ENCODE measurements at places on chromosomes 1 and 21.
A peak's percentile ranks its signal among the peaks of the same experiment; 100 is the strongest.

DNA sequence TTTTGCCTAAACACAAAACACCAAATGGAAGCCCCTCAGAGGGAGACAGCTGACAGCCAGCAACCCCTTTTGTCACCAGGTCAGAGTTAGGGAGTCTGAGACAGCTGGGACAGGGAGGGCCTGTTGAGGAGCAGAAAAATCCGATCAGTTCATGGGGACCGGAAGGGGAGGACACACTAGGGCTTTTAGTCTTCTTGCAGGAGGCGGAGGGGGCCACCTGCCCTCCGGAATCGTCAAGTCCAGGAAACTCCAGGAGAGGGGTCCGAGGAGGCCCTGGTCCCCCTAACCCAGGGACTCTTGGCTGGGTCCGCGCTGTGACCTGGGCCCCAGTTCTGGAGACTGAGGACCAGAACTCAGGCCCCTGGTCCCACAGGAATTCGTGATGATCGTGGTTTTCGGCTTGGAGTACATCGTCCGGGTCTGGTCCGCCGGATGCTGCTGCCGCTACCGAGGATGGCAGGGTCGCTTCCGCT is 34.2 kb downstream of the KCNQ4 start:
- peaks cover 51% of the 10 kb centered on the region for H3K27me3 ChIP-seq
- no peak overlapping the region for H3K27ac ChIP-seq
- no peaks in the 10 kb centered on the region for H3K4me1 ChIP-seq
- no peaks in the 10 kb centered on the region for H3K36me3 ChIP-seq
- H3K4me3 ChIP-seq: 0 out of 2 replicates have a peak overlapping the region, but pooled peaks have one; percentile 39
- DNase-seq: no peak

- no peak overlapping the region for H3K4me3 ChIP-seq
- peaks cover 16% of the 10 kb centered on the region for H3K4me1 ChIP-seq
These were observed 111.4 kb downstream of the TBX19 start for GRCh38 chr1:168391851-168392681.

DNA sequence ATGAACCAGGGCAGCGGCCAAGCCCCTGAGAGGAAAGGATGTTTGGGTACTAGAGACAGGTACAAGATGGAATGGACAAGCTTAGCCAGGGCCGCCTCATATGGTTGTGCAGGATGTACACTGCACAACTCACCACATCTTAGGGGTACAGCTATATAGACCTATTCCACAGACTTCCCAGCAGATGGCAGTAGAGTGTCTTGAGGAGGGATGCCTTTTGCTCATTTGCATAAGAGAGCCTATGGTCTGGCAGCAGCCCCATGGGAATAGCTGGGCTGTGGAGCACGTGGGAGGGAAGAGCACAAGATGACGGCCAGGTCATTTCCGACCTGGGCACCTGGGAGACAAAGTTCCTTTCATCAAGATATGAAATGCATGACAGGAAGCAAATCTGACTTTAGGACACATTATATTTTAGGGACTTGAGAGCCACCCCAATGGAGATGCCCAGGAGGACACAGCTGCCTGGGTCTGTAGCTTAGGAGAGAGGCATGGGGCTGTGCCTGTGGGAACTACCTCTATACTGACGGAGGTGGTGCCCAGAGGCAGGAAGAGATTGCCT is 215.5 kb downstream of the KCNJ6 start:
- no peak overlapping the region for H3K4me3 ChIP-seq
- peaks cover 15% of the 10 kb centered on the region for H3K27me3 ChIP-seq
- H3K27ac ChIP-seq: no peak overlapping the region
- no peaks in the 10 kb centered on the region for H3K4me1 ChIP-seq
- peak; percentile 75 for DNase-seq

DNA sequence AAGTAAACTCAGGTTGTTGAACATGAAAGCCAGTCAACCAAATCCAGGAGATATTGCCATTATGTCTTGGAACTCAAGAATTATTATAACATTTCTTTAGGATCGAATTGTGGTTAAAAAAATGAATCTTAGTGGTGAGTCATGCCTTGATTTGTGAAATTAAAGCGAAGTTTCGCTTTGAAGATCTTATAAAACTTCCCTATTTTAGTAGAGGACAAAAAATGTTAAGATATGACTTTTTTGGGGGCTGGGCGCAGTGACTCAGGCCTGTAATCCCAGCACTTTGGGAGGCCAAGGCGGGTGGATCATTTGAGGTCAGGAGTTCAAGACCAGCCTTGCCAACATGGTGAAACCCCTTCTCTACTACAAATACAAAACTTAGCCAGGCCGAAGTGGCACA is 39.5 kb upstream of the PTBP2 start:
- H3K4me1 ChIP-seq: no peaks in the 10 kb centered on the region
- DNase-seq: no peak
- H3K4me3 ChIP-seq: no peak overlapping the region
- peaks cover 2% of the 10 kb centered on the region for H3K27me3 ChIP-seq

DNA sequence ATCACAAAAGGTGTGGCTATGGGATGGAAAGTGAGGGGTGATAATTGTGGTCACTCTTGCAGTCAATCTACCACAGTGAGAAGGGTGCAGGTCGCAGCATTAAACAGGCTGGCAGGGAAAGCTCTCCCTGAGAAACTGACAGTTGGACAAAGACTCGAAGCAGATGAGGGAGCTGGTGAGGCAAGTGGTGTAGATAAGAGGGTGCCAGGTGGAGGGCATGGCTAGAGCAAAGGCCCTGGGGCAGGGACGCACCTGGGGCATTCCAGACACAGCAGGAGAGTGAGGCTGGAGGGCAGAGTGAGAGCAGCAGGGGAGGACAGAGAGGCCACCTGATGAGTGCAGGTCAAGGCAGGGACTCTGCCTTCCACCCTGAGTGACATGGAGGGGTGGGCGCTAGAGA is 264.8 kb downstream of the PRDM2 start:
- H3K4me3 ChIP-seq: no peak overlapping the region
- no peak overlapping the region for H3K27ac ChIP-seq
- no peaks in the 10 kb centered on the region for H3K36me3 ChIP-seq
- no peaks in the 10 kb centered on the region for H3K4me1 ChIP-seq
- no peaks in the 10 kb centered on the region for H3K27me3 ChIP-seq

DNA sequence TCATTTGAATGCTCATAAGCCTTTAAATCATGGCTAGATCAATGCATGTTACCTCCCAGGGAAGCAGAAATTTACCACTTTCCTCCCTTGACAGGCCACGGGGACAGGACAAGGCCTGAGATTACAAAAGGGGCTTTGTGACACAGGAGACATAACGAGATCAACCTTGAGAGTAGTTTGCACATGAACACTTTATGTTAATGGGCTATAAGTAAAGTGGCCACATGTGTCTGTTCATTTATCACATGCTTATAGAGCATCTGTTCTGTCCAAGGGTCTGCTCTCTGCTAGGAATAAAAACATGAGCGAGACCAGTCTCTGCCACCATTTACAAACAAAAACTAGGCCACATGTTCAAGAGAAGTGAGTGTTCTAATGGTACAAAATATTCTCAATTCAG is 144.1 kb upstream of the C8B start:
- no peak overlapping the region for H3K27ac ChIP-seq
- DNase-seq: no peak
- no peaks in the 10 kb centered on the region for H3K4me1 ChIP-seq

GRCh38 chr1:92016720-92017316 is 13.0 kb upstream of the EPHX4 start:
- H3K4me3 ChIP-seq: no peak overlapping the region
- no peaks in the 10 kb centered on the region for H3K36me3 ChIP-seq
- no peak overlapping the region for H3K27ac ChIP-seq
- H3K27me3 ChIP-seq: peaks cover 3% of the 10 kb centered on the region
- no peaks in the 10 kb centered on the region for H3K4me1 ChIP-seq
- no peak for DNase-seq

GRCh38 chr1:200233393-200233792 is 176.4 kb downstream of the ZNF281 start:
- H3K4me3 ChIP-seq: peak overlapping the region; percentile 38
- no peaks in the 10 kb centered on the region for H3K27me3 ChIP-seq
- peaks cover 11% of the 10 kb centered on the region for H3K36me3 ChIP-seq
- peak overlapping the region; percentile 70 for H3K27ac ChIP-seq
- DNase-seq: peak; percentile 68
- peaks cover 83% of the 10 kb centered on the region for H3K4me1 ChIP-seq

- DNase-seq: no peak
- H3K27ac ChIP-seq: no peak overlapping the region
- no peaks in the 10 kb centered on the region for H3K36me3 ChIP-seq
- H3K27me3 ChIP-seq: no peaks in the 10 kb centered on the region
These were observed 212.6 kb upstream of the POGK start for GRCh38 chr1:166626711-166627110.

DNA sequence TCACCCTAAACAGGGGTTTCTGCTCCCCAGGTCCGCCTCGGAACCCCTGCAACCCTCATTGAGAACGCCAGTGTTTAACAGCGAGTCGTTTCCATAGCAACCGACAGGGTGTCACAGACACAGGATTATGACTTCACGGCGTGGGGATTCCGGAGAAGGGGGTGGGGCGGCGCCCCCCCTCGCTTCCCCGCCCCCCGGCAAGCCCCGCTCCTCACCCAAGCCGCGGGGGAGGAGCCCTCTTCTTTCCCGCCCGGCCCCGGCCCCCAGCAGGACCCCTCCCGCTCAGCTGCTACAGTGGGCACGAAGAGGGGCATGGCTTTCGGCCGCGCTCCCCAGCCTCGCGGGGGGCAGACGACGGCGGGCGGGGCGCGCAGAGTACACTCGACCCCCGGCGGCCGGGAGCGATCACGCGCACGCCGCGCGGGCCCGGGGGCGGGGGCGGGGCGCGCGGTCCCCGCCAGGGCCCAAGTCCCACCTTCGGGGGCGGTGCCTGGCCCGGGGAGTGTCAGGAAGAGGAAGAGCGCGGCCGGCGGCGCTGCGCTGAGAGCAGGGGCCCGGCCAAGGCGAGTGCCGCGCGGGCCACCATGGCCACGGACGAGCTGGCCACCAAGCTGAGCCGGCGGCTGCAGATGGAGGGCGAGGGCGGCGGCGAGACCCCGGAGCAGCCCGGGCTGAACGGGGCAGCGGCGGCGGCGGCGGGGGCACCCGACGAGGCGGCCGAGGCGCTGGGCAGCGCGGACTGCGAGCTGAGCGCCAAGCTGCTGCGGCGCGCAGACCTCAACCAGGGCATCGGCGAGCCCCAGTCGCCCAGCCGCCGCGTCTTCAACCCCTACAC is at the start of gene EFHD2:
Gene EFHD2, plus strand, starts transcription at position 501 of the 835 bp plus-strand sequence. Its CDS starts 84 bp downstream, at position 585.
- peak; percentile 77 for DNase-seq
- H3K4me3 ChIP-seq: peak within 1 kb of the TSS; percentile 90
- peaks cover 2% of the 10 kb centered on the region for H3K27me3 ChIP-seq
- peaks cover 6% of the 10 kb centered on the region for H3K36me3 ChIP-seq

DNA sequence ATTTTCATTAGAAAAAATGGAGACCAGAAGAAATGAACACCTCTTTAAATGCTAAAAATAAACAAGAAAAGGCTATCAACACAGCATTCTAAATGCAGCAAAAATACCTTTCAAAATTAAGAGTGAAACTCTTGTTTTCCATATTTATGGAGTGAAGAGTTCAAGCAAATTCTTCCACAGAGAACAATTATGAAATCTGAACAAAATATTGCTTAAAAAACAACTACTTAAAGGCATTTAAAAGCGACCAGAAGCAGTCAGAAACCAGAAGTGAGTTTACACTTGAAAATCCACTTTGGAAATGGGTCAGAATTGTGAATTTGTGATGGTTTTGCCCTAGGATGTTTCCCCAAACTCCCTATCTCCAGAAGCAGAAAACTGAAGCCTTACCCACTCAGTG is 60.9 kb upstream of the KCNH1 start:
- H3K27me3 ChIP-seq: peaks cover 4% of the 10 kb centered on the region
- H3K27ac ChIP-seq: no peak overlapping the region

- H3K4me3 ChIP-seq: no peak overlapping the region
- no peak overlapping the region for H3K27ac ChIP-seq
- peaks cover 21% of the 10 kb centered on the region for H3K36me3 ChIP-seq
These were observed 37.9 kb downstream of the SDC3 start for GRCh38 chr1:30870656-30871055.

DNA sequence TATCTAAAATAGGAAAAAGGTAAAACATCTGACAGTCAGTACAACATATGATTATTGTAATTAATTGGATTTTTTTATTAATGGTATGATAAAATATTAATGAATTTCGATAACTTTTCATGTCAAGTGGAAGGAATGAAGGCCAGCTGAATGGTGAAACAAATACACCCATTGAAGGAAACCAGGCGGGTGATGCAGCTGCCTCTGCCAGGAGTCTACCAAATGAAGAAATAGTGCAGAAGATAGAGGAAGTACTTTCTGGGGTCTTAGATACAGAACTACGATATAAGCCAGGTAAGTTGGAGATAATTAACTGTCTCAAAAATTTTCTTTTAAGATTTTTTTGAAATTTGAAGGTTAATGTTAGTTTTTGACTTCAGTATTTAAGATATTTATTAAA is 3.2 kb downstream of the SON start:
- H3K36me3 ChIP-seq: peaks cover 38% of the 10 kb centered on the region
- peaks cover 16% of the 10 kb centered on the region for H3K4me1 ChIP-seq
- H3K27me3 ChIP-seq: peaks cover 3% of the 10 kb centered on the region
- H3K27ac ChIP-seq: peak overlapping the region; percentile 68
- no peak for DNase-seq
